ENCODE measurements at places on chromosomes 3 and 15.

GRCh38 chr3:169394316-169394715, 269.2 kb downstream of the MECOM start:
- peak; percentile 44 for DNase-seq

DNA sequence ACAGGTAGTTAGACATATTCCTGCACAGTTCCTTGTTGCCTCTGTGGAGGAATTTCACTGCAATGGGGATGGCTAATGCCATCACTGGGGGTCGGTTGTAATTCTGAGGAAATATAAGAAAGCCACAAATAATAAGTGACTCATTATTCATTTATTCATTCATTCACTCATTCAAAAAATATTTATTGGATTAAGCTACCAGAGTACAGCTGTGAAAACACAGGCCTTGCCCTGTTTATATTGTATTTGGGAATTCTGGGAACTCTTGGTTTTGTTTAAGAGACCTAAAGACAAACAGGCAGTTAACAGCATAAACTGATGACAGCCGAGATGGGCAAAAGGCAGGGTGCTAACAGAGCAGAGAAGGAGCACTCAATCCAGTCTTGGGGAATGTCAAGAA, 23.6 kb downstream of the PTX3 start:
- DNase-seq: no peak

DNA sequence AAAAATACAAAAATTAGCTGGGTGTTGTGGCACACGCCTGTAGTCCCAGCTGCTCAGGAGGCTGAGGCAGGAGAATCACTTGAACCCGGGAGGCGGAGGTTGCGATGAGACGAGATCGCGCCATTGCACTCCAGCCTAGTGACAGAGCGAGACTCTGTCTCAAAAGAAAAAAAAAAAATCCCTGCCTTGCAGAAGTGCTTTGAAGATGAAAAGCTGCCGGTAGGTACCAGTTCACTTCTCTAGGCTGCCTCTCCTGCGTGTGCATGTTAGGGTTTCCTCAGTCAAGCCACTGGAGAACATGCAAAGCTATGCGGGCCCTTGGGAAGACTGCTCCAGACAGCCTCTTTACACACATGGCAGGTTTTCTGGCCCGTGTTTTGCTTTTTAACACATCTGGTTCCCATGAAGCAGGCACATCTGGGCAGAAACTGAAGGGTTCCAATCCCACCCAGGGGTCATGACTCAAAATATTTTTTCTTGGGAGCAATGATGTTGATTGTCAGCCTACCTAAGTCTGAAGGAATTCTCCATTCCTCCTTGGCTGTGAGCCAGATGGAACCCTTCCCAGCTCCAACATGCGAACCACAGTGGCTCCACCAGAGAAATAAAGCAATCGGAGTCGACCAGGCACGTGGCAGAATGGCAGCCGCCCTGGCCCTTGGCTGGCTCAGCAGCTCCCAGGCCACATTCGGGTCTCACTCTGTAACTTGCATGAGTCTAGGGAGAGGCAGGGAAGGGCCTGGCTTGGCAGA, 29.6 kb downstream of the MGLL start:
- peak; percentile 19 for DNase-seq

GRCh38 chr15:93848076-93848475, 383.3 kb upstream of the MCTP2 start:
- DNase-seq: no peak

GRCh38 chr3:21835264-21835663, 84.3 kb upstream of the ZNF385D start:
- no peak for DNase-seq

DNA sequence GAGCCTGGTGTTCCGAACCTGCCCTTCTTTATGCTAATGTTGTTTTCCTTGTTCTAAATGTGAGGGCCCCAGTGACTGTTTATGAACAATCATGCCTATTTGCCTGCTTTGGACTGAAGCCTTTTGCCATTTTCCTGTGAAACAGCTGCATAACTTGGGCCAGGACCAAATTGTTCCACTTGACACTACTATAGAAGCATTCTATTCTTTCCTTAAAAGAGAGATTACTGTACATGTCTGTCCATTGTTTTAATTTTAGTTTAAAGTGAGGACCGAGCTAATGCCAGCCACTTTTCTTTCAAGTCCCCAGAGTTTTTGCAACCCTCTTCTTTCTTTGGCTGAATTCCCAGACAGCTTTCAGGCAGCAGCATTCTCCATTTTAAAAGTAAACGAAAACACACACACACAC, 980.3 kb downstream of the CADM2 start:
- DNase-seq: peak; percentile 87

DNA sequence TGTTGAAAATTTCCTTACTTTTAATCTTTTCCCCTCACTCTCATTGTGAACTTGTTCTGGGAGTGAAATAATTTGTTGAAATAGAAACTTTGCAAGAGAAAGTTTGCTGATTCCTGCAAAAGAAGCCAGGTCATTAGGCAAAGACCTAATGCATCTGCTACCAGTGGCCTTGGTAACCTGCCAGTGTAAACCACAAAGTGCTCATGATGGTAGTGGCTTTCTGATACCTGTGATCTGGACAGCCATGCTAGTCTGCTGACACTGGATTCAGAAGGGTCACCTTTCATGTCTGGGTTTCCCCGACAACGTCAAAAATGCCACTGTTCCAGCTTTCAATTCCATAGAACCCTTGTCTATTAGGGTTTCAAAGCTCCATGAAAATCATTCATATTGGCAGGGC, 123.7 kb upstream of the MCTP2 start:
- no peak for DNase-seq

DNA sequence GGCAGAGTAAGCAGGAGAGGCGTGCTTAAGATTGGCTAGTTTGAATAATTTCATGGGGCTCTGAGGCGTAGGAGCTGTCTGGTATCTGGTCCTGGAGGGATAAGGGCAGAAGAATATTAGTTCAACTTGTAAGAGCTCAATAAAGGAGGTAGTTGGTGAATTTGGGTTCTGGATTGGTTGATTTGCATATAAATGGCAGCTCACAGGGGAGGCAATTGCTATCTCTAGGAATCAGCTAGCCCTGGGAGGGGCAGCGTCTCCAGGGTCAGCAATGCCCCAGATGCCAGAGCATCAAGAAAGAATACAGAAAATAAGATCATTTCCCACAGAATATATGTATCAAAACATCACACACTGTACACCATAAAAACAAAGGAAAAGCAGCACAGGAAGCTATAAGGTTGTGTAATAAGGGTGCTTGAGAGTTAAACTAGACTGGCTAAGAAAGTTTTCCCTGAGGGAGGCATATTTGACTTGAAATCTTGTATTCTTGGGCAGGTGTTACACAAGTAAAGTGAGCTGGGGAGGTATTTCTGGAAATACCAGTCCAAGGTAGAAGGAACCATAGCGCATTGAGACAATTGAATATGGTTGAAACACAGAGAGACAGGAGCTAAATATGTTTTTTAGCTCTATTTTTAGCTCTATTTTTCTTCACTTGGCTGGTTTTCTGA, 6.1 kb downstream of the MOBP start:
- DNase-seq: no peak

- peak; percentile 3 for DNase-seq
Measured at GRCh38 chr3:19107719-19108118, 40.6 kb upstream of the KCNH8 start.

DNA sequence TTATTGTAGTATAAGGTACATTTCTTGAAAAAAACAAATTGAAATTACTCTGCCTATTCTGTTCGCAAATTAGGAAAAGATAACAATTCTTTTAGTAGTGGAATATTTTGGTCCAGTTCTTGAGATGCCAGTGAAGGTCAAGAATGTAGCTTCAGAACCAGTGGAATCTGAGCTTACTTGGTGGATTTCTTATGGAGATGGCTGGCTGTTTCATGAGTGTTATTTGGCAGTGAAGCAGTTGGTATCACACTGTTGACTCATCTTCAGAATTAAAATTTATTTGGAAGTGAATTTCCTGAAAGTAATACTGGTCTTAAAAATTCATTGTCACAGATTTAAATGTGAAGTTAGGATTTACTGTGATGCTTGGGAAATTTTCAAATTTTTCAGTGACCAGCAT, 19.1 kb downstream of the RNF13 start:
- no peak for DNase-seq

GRCh38 chr3:47339951-47340350, 40.9 kb upstream of the PTPN23 start:
- DNase-seq: no peak

GRCh38 chr15:78617076-78617475, 3.7 kb downstream of the CHRNA3 start:
- no peak for DNase-seq

- no peak for DNase-seq
Measured at GRCh38 chr3:146221276-146221675, 29.6 kb downstream of the PLSCR4 start.

DNA sequence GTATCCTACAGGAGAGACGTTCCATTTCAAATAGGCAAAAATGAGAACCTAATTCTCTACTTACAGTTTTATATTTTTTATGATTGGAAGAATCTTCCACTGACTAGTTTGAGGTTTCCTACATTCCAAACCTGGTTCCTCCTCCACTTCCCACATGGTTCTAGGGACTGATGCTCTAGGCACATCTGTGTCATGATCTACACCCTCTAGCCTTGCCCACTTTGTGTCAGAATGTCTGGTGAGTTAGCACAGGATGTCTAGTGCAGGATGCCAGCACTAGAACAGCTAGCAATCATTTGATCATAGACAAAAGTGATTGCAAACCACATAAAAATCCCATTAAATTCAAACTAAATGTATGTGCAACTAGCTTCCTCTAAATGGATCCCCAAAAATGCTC, 26.7 kb upstream of the FILIP1L start:
- DNase-seq: no peak

GRCh38 chr3:70312336-70312735, at the start of gene MDFIC2:
Gene MDFIC2 (minus strand): TSS chr3:70312638. CDS start chr3:70311973, 665 bp downstream.
- no peak for DNase-seq

DNA sequence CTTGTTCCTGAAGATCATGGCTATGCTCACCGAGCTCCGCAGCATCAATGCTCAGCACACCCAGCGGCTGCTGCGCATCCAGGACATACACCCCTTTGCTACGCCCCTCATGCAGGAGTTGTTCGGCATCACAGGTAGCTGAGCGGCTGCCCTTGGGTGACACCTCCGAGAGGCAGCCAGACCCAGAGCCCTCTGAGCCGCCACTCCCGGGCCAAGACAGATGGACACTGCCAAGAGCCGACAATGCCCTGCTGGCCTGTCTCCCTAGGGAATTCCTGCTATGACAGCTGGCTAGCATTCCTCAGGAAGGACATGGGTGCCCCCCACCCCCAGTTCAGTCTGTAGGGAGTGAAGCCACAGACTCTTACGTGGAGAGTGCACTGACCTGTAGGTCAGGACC, 35.2 kb downstream of the NR1I2 start:
- no peak for DNase-seq

DNA sequence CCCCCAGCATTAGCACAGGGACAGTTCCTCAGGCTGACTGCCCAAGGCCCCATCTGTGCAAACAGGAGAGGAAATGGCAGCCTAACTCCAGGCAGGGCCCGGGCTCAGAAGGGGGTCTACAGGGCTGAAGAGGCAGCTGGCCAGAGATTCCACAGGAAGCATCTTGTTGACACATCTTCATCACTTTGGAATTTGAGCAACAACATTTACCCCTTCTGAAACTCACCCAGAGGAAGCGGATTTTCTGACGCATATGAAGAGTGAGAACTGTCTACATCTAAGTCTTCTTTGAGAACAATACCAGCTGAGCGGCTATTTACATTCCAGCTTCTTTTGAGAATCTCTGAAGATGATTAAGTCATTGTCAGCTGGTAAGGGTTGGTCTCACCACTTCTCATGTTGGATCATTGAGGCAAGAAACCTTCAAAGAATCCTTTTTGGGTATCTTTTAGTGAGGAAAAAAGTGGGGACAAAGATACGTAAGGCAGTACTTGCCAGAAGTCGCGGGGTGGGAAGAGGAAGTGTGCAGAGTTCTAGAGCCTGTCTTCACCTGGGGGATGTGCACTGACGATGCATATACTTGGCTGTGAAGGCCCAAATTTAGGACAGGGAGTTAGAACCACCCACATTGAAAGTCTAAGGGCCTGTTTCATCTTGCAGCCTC, 25.4 kb upstream of the SRP14 start:
- DNase-seq: peak; percentile 87

DNA sequence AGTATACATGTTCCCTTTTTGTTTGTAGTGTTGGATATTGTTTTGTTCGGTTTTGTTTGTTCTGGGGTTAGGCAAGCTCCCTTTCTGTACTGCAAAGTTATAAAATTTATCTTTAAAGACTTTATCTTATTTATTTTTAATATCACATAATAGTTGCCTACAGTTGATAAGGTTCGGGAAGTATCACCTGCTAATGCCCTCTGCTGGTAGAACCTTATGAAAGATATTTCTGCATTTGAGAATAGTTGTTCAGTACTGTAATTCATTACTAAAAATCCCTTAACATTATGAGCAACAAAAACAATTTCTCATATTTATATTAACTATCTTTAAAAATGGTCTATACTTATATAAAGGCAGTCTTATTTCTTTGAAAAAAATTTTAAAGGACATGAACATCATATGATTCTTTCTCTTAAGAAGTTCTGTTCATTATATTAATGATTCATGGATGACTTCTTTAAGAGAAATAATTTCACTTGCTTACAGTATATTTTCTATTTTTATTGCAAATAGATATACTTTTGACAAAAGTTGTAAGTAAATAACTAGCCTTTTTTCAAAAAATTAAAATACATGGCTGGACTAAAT, 1126.8 kb downstream of the SI start:
- peak; percentile 14 for DNase-seq

DNA sequence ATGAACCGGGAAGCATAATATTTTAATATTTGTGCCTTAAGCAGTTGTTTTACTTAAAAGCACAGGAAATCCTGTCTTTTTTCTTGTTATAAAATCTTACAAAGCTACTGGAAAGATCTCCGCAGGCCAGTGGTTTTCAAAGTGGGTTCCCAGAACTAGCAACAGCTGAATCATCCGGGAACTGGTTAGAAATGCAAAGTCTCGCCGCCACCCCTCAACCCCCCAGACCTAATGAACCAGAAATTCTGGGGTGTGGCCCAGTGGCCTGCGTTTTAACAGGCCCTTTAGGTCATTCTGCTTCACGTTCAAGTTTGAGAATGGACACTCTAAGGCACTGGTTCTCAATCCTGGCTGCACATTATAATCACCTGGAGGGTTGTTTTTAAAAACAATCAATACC, 74.7 kb downstream of the PDZRN3 start:
- DNase-seq: no peak

DNA sequence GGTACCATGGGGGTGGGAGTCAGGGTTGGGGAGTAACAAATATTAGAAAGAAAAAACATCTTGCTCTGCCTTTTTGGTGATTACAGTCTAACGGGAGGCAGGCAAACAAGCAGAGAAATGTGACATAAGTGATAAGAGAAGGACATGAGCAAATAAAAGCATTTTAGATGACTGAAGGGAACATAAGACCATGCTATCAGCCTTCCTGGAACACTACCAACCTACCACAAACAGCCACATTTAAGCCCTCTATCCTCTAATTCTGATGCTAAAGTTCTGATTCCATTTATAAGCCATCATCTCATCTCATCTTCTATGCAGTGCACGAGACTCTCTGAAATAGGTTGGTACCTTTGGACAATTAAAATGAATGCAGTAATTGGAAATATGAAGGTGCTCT, 243.4 kb upstream of the P2RY1 start:
- no peak for DNase-seq

DNA sequence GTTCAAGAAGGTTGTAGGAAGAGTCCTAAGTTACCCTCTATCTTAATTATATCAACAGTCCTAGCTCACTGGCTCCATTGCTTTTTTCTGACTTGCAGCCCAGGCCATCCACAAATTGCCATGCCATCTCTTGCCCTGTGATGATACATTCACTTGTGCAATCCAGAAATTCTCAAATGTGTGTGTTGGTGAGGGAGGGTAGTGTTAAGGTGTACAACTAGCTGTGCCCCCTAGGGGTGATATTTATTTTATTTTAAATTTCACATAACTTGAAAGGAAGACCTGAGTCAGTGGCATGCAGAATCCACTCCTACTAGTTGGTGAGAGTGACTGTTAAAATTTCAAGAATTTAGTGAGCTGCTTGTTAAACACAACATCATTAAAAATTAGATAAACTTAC, 156.1 kb upstream of the ANKRD28 start:
- no peak for DNase-seq

Measured in NCI-H69 (cell line).